ENCODE measurements at places on chromosomes 7 and 10. TPM values are rescaled to one million over a fixed set of nuclear protein-coding genes. Genes with fewer than 3 reads are reported as not detected.

Gene ANKRD2
- total RNA-seq: 1.1 TPM

Gene IFIT1B
- not detected for total RNA-seq

Gene PRKAR2B
- total RNA-seq: 38.5 TPM

Gene RBP4
- total RNA-seq: not detected

Gene CDC123
- total RNA-seq: 233 TPM

Gene BCL7B
- total RNA-seq: 18.5 TPM

Data from dermis blood vessel endothelial cell (primary cell).